ENCODE measurements at places on chromosomes 16 and 17. TPM values are rescaled to one million over a fixed set of nuclear protein-coding genes. Genes with fewer than 3 reads are reported as not detected.

DNA sequence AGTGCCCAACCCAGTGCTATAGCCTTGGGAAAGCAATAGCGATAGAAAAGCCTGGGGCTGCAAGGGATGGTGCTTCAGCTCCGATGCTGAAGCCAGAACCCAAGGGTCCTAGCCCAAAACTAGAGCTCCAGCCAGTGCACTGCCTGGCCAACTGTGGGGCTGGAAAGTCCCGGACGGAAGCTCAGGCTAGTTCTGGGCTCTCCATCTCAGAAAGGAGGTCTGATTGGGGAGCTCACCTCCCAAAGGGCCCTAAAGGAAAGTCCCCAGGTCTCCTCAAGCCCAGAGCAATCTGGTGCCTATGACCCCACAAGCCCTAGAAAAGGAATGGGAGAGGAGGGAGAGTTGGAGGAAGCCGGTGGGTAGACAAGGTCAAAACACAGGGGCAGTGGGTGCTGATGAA, 2.0 kb upstream of the ABCC3 start:
- H3K36me3 ChIP-seq = no peaks in the 10 kb centered on the region
- peaks cover 77% of the 10 kb centered on the region for H3K27me3 ChIP-seq
- H3K27ac ChIP-seq = no peak overlapping the region
- DNase-seq = no peak
- no peaks in the 10 kb centered on the region for H3K4me1 ChIP-seq

- H3K4me3 ChIP-seq = no peak overlapping the region
- DNase-seq = no peak
- H3K27ac ChIP-seq = no peak overlapping the region
- no peaks in the 10 kb centered on the region for H3K4me1 ChIP-seq
Observed at GRCh38 chr16:55125818-55126385, 195.2 kb downstream of the IRX5 start.

DNA sequence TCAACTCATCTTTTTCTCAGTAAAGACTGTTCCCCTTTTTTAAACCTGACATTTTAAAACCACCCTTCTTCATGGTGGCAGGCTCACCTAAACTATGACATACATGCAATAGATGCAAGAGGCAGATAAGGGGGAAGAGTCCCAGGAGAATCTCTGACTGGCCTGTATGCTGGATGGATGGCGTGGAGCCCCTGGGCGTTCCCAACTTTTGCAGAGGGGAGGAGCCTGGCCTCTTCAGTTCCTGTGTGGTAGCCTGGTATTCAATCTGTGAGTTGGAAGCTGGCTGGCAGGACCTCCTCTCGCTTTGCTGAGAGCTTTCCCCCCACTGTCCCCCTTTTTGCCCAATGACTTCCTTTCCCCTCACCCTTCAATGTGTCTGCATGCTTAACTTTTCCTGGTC, 217.6 kb upstream of the CA10 start:
- no peaks in the 10 kb centered on the region for H3K4me1 ChIP-seq
- no peak overlapping the region for H3K27ac ChIP-seq
- no peak for DNase-seq
- H3K36me3 ChIP-seq = no peaks in the 10 kb centered on the region
- H3K4me3 ChIP-seq = no peak overlapping the region

DNA sequence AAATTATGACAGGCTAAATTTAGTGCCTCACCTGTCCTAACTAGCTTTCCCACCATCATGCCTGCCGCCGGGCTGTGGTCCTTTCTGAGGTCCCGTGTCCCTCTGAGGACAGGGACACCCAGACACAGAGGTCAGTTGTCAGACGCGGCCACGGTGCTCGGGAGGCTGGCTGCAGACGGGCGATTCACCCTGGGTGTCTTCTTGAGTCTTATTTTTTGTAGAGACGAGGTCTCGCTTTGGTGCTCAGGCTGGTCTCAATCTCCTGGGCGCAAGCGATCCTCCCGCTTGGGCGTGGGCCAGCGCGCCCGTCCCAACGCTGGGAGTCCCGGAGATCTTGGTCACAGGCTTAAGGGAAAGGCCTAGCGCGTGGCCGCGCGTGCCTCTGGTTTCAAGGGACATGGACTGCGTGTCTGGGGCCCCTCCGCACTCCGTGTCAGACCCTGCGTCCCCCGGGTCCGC, 797 bp upstream of the RAB11FIP3 start:
- H3K36me3 ChIP-seq = no peaks in the 10 kb centered on the region
- peak overlapping the region; percentile 49 for H3K4me3 ChIP-seq
- peaks cover 12% of the 10 kb centered on the region for H3K4me1 ChIP-seq

- H3K4me3 ChIP-seq = no peak overlapping the region
- H3K27ac ChIP-seq = no peak overlapping the region
- no peaks in the 10 kb centered on the region for H3K36me3 ChIP-seq
- peaks cover 42% of the 10 kb centered on the region for H3K4me1 ChIP-seq
- DNase-seq = no peak
Observed at GRCh38 chr16:1398826-1399581, 15.5 kb downstream of the UNKL start.

DNA sequence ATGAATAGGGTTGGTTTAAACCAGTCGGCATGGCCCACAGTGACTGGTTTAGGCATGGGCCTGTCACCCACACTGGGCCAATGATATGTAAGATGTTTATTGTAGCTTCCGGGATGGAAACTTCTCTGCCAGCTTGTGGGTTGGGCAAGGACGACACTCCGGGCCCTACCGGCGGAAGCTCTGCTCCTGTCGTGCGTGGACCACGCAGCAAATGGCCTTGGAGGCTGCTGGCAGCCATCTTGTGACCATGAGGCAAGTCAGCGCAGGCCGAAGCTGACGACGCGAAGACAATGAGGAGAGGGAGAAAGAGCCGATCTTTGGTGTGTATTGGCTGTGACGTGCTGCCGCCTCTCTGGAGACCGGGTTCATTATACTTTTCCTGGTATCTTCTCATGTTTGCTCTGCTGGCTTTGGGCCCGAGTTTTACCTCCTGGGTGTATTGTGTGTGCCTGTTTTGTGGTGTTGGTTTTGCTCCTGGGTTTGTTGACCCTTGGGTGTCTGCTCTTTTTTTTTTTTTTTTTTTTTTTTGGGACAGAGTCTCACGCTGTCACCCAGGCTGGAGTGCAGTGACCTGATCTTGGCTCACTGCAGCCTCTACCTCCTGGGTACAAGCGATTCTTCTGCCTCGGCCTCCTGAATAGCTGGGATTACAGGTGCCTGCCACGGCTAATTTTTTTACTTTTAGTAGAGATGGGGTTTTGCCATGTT, 15.4 kb downstream of the SLC25A10 start:
- no peak overlapping the region for H3K27ac ChIP-seq
- H3K36me3 ChIP-seq = no peaks in the 10 kb centered on the region
- H3K27me3 ChIP-seq = no peaks in the 10 kb centered on the region
- no peak overlapping the region for H3K4me3 ChIP-seq
- DNase-seq = no peak

DNA sequence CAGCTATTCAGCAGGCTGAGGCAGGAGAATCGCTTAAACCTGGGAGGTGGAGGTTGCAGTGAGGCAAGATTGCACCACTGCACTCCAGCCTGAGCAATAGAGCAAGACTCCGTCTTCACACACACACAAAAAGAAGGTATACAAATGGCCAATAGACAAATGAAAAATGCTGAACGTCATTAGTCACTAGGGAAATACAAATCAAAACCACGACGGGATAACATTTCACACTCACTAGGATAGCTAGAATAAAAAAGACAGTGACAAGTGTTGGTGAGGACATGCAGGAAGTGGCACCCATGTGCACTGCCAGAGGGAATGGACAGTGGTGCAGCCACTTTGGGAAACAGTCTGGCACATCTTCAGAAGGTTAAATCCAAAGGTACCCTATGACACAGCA, 172.9 kb downstream of the FTO start:
- no peaks in the 10 kb centered on the region for H3K4me1 ChIP-seq
- no peak for DNase-seq
- H3K36me3 ChIP-seq = 0 out of 3 replicates have a peak, but pooled peaks cover 5% of the 10 kb centered on the region
- H3K27ac ChIP-seq = no peak overlapping the region
- no peak overlapping the region for H3K4me3 ChIP-seq
- no peaks in the 10 kb centered on the region for H3K27me3 ChIP-seq

- H3K27me3 ChIP-seq = no peaks in the 10 kb centered on the region
- peaks cover 72% of the 10 kb centered on the region for H3K36me3 ChIP-seq
- no peak overlapping the region for H3K4me3 ChIP-seq
- H3K27ac ChIP-seq = no peak overlapping the region
Observed at GRCh38 chr16:546909-547770, 13.1 kb upstream of the PRR35 start.

DNA sequence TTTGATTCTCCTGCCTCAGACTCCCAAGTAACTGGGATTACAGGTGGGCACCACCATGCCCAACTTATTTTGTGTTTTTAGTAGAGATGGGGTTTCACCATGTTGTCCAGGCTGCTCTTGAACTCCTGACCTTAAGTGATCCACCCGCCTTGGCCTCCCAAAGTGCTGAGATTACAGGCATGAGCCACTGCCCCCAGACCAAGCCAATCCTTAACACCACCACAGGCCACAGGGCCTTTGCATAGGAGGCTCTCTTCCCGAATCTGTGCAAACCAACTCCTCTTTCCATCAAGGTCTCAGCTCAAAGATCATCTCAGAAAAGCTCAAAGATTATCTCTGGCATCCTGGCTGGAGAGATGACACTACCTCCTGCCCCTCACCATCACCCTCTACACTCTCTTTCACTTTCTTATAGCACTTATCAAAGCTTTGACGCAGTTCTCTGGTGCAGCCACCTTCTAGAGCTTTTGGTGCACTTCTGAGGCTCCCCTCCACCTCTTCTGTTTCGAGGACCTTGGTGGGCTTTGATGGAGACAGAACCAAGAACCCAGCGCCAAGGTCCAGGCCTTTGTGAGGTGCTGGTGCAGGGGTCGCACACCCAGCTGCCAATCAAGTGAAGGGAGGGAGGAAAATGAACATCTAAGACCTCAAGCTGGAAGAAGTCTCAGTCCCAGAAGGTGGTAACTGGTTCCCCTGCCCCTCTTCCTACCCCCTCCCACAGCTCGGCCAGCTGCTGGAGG, 23.2 kb upstream of the PHB1 start:
- DNase-seq = no peak
- H3K4me1 ChIP-seq = peaks cover 5% of the 10 kb centered on the region
- H3K36me3 ChIP-seq = no peaks in the 10 kb centered on the region
- H3K4me3 ChIP-seq = no peak overlapping the region
- H3K27me3 ChIP-seq = peaks cover 21% of the 10 kb centered on the region

GRCh38 chr17:57966875-57967274, 11.7 kb upstream of the CUEDC1 start:
- no peak overlapping the region for H3K27ac ChIP-seq
- no peaks in the 10 kb centered on the region for H3K36me3 ChIP-seq
- H3K4me1 ChIP-seq = no peaks in the 10 kb centered on the region
- DNase-seq = no peak

DNA sequence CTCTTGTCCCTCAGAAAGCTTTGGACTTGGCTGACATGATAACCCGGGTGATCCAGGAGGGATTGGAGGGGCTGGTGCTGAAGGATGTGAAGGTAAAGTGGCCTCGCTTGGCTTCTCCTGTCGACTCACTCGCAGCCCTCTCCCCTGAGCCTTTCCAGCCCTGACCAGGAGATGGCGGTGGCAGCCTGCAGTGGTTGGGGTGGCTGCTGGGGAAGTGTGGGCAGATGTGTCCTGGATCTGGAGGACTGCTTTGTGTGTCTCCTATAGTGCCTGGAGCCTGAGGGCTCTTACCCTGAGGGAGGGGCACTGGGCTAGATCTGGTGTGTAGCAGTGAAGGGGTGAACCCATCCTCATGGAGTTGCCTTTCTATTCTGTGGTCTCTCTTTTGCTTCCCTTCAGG, 17.9 kb downstream of the LIG3 start:
- peaks cover 96% of the 10 kb centered on the region for H3K36me3 ChIP-seq
- no peak overlapping the region for H3K27ac ChIP-seq
- DNase-seq = peak; percentile 80
- no peaks in the 10 kb centered on the region for H3K27me3 ChIP-seq
- H3K4me1 ChIP-seq = peaks cover 3% of the 10 kb centered on the region

GRCh38 chr16:2966808-2967191, 2.3 kb upstream of the PAQR4 start:
- H3K27me3 ChIP-seq = no peaks in the 10 kb centered on the region
- H3K4me3 ChIP-seq = no peak overlapping the region
- peaks cover 97% of the 10 kb centered on the region for H3K4me1 ChIP-seq
- H3K27ac ChIP-seq = no peak overlapping the region
- H3K36me3 ChIP-seq = peaks cover 13% of the 10 kb centered on the region

DNA sequence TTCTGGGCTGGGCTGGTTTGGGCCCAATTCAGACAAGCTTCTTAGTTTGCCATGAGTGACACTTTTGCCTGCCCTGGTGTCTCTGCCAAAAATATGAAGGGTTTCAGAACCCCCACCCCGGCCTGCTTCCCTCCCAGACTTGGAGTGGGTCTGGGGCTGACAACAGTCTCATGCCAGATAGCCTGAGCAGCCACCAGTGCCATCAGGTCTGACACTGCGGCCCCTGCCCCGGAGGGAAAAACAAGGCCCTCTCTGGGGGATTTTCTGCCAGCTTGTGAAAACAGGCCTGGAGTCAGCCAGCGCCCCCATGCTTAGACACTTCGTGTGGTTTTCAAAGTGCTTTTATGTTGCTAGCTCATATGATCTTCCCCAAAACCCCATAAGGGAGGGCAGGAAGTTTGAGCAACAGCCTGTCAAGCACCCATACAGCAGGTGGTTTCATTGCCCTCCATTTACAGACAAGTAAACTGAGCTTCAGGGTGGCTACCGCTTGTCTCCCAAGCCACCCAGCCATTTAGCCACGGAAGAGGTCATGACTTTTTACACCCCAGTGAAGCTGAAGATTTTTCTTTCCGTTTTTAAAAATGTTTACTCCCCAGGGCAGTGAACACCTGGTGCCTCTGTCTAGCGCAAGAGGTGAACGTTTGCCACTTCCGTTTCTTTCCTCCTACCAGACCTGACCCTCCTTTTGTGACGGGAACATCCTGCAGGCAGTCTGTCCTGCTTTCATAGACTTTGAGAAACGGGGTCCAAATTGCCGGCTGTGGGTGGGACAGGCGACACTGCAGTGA, 300.6 kb downstream of the SEC14L1 start:
- no peak overlapping the region for H3K4me3 ChIP-seq
- DNase-seq = no peak
- peaks cover 6% of the 10 kb centered on the region for H3K36me3 ChIP-seq
- H3K27ac ChIP-seq = no peak overlapping the region
- peaks cover 55% of the 10 kb centered on the region for H3K4me1 ChIP-seq
- H3K27me3 ChIP-seq = no peaks in the 10 kb centered on the region

- H3K27me3 ChIP-seq = no peaks in the 10 kb centered on the region
- DNase-seq = no peak
- no peak overlapping the region for H3K4me3 ChIP-seq
- no peaks in the 10 kb centered on the region for H3K4me1 ChIP-seq
- H3K27ac ChIP-seq = no peak overlapping the region
- peaks cover 29% of the 10 kb centered on the region for H3K36me3 ChIP-seq
Observed at GRCh38 chr17:67970783-67971182, 25.5 kb downstream of the C17orf58 start.

The AP1G1 gene
- total RNA-seq = 59.2 TPM

The ZNF764 gene
- 10.1 TPM for total RNA-seq

The EPOP gene
- total RNA-seq = 10.6 TPM

The RPL26 gene
- total RNA-seq = 1,474 TPM

The STAC2 gene
- total RNA-seq = not detected
